Fibroblast of lung (primary cell): ENCODE measurements at places on chromosomes 2 and 18. TPM values are rescaled to one million over a fixed set of nuclear protein-coding genes. Genes with fewer than 3 reads are reported as not detected.

GRCh38 chr2:241914542-241914941 is 45.0 kb downstream of the RTP5 start:
- no peaks in the 10 kb centered on the region for H3K4me1 ChIP-seq
- no peak overlapping the region for H3K27ac ChIP-seq
- H3K4me3 ChIP-seq: no peak overlapping the region
- H3K27me3 ChIP-seq: no peaks in the 10 kb centered on the region
- no peaks in the 10 kb centered on the region for H3K36me3 ChIP-seq

DNA sequence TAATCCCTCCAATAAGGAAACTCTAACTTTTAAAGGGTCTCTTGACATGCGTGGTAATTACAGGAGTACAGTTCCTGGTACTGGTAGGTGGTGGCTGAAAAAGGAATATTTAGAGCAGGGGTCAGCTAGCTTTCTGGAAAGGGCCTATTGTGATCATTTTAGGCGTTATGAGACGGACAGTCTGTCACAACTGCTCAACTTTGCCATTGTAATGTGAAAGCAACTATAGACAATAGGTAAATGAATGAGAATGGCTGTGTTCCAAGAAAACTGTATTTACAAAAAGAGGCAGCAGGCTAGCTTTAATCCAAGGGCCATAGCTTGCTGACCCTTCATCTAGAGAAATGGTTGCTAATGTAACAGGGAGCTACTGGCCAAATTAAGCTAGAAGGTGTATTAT is 177.7 kb upstream of the LRRTM1 start:
- no peaks in the 10 kb centered on the region for H3K27me3 ChIP-seq
- no peaks in the 10 kb centered on the region for H3K36me3 ChIP-seq
- no peak overlapping the region for H3K27ac ChIP-seq
- no peak for DNase-seq
- H3K4me3 ChIP-seq: no peak overlapping the region

GRCh38 chr18:3269241-3269913 is 7.4 kb downstream of the MYL12B start:
- no peaks in the 10 kb centered on the region for H3K27me3 ChIP-seq
- H3K4me3 ChIP-seq: no peak overlapping the region
- DNase-seq: no peak

The IL18R1 gene
- total RNA-seq: 0.50 and 5.4 TPM in 2 replicates

The SERPINB8 gene
- total RNA-seq: 8.7 and 9.7 TPM in 2 replicates
